Mesothelial cell of epicardium (in vitro differentiated cells): ENCODE measurements at places on chromosomes 3 and 15. TPM values are rescaled to one million over a fixed set of nuclear protein-coding genes. Genes with fewer than 3 reads are reported as not detected.

TRIM71 gene
- total RNA-seq, result 2.7 to 3.1 TPM (median 3.0 TPM) in 3 replicates

GOLGA8Q gene
- total RNA-seq, result 0.49 to 1.9 TPM (median 0.87 TPM) in 3 replicates

DISP2 gene
- 0.57 to 0.76 TPM (median 0.64 TPM) in 3 replicates for total RNA-seq

- DNase-seq, result no peak
Measured at GRCh38 chr3:98977520-98977919, 76.0 kb upstream of the DCBLD2 start.

GRCh38 chr15:89367485-89368451 lies 33.1 kb upstream of the POLG start:
- no peak for DNase-seq

GRCh38 chr3:14434498-14435151 lies 32.2 kb downstream of the SLC6A6 start:
- DNase-seq, result no peak

- no peak for DNase-seq
Measured at GRCh38 chr3:100319951-100320350, 14.6 kb upstream of the NIT2 start.

- DNase-seq, result no peak
Measured at GRCh38 chr15:85717212-85717611, 77.5 kb downstream of the KLHL25 start.

GRCh38 chr3:55044486-55044885 lies 116.6 kb upstream of the LRTM1 start:
- no peak for DNase-seq

- no peak for DNase-seq
Measured at GRCh38 chr3:46565077-46565476, 1.0 kb downstream of the LRRC2 start.

DNA sequence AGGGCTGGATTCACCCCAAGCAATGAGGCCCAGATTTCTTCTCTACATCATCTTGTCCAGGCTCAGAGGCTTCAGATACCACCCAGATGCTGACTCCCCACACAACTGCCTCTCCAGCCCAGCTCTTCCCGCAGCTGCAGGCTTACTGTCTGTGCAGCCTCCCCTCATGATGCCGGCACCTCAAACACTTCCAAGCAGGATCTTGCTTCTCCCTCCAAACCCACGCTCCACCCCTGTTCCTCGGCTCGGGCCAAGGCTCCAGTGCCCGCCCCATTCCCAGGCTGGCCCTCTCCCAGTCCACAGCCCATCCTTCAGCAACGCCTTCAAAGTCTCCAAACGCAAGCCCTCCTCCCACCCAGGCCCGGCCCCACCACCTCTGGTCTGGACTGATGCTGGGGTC lies 159.2 kb upstream of the LINGO1 start:
- DNase-seq, result no peak

DNA sequence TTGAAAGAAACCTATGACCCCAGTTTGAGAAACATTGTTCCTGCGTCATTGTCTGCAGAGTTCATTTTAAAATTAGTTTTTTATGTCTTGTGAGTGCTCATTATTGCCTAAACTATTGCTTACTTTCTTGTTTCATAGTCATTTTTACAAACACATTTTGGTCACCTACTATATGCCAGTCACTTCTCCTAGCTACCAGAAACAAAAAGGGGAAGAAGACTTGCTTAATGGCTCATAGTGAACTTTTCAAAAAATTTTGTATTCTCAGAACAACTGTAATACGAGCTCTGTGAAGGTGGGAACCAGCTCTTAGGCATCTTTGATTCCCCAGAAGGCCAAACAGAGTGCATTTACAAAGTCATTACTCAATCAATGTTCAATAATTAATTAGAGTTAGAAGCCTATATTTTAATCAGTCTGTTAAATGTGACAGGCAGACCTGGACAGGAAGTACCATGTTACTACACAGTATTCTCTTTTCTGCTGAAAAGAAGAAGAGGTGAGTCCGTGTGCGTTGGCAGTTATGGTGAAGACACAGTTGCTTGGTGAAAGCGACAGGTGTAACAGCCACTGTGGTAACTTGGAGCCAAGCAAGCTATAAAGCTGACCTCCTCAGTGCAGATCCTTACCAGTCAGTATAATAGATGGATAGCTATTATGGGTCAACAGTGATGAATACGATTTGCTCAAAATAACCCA lies 46.6 kb downstream of the DPPA2 start:
- DNase-seq, result no peak

DNA sequence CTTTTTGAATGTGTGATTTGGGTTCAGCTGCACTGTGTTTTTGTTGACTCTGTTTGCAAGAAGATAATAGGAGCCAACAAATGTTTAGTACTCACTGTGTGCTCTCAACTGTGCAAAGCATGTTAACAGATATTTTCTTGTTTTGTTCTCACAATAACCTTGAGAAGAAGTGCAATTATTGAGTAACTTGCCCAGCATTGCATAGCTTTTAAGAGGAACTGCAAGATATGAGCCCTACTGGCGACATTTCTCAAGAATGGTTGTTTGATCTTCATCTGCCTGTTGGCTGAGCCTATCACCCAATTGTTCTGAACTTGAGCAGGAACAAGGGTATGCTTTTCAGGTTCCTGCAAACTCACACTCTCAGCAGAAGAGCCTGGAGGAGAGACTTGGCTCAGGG lies 43.4 kb upstream of the AGBL1 start:
- no peak for DNase-seq
